ENCODE measurements at places on chromosomes 12 and 14. TPM values are rescaled to one million over a fixed set of nuclear protein-coding genes. Genes with fewer than 3 reads are reported as not detected.

Gene HOXC6
- total RNA-seq: 4.4 TPM

Gene SSTR1
- total RNA-seq: not detected

Gene TAS2R9
- total RNA-seq: not detected

Gene RAD9B
- 0.09 TPM for total RNA-seq

Gene FGF6
- total RNA-seq: not detected

Gene KLHL33
- not detected for total RNA-seq

Gene CRIP1
- total RNA-seq: 1,923 TPM

Gene JPH4
- total RNA-seq: 0.07 TPM

All from A549 treated with GW870086 at 1 μM for 4 hours (cell line).